HCEC 1CT (cell line): ENCODE measurements at places on chromosomes 5 and 9.
A peak's percentile ranks its signal among the peaks of the same experiment; 100 is the strongest.

DNA sequence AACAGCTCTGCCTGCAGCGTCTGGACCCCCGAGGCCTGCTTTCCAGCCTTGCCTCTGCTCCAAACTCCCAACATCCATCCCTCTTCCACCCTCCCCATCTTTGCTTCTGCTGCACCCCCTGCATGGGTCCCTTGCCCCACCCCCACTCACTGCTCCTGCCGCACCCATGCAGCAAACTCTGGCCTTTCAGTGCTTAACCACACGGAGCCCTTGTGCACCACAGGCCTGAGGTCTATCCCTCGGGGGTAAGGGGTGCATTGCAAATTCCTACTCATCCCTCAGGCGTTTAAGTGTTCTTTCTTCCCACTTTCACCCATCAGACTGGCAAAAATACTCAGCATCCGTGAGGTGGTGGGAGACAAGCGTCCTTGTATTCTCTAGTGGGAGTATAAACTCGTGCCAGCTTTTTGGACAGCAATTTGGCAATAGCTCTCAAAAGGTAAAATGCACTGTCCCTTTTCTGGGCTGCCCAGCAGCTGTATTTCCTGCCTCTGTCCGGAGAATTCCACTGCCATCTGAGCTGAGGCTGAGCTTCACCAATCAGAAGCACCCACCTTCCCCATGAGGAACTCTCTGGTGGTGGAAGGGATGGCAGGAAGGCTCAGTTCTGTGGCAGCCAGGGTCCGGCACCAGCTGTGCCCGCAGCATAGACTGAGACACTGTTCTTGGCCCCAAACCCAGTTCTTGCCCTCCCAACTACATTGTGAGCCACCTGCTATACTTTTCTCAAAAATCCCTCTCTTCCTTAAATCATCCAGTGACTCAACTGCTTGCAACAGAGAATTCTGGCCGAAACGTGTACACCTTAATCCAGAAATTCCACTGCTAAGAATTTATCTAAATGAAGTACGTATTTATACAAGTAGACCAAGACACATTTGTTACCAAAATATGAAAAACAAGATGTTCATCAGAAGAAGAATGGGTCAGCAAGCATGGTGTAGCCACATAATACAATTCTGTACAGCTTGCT is 15.0 kb downstream of the PSMB7 start:
- peak; percentile 62 for DNase-seq

DNA sequence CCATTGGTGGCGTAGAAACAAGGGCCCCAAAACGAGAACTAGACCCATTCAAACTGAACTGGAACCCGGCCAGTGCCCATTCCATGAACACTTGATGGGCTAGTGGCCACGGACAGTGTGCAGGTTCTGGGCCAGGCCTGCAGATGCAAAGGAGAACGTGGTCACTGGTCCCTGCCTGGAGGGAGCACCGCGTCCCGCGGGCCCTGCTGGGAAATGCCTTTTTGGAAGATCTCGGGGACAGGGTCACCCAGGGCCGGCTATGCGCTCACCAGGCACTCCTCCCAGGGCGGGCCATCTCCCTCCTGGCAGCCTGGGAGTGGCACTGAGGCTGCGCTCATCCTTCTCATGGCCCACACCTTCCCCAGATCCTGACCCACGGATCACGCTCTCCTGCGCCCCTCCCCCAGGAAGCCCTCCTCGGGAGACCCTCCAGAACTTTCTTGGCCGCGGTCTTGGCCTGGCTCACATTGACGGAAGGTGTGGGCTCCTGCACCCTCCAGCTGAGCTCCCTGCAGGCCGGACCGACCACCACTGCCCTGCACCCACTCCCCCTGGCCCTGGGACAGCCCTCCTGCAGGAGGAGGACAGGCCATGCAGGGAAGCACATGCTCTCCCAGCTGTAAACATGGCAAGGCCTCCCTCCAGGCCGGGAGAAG is 2.8 kb upstream of the DIPK1B start:
- DNase-seq: no peak

- DNase-seq: no peak
Observed at GRCh38 chr9:107221321-107221720, 61.8 kb upstream of the RAD23B start.

- DNase-seq: no peak
Observed at GRCh38 chr5:62330302-62330701, 24.3 kb downstream of the KIF2A start.

DNA sequence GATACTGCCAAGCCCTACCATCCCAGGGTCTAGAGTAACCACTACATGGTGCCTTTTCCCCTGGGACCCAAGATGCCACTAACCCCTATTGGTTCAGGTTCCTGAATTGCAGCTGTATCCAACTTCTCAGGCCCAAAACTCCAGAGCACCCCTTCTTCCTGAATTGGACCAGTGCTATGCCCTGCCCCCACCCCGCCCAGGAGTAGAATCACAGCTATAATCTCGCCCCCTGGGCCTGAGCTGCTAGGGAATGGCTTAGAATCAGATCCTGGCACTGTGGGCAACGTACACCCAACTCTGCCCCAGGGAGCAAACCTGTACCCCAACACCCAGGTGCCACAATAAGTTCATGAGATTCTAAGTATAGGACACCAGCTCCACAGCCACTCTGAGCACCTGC is 206.3 kb downstream of the CACNA1B start:
- no peak for DNase-seq

DNA sequence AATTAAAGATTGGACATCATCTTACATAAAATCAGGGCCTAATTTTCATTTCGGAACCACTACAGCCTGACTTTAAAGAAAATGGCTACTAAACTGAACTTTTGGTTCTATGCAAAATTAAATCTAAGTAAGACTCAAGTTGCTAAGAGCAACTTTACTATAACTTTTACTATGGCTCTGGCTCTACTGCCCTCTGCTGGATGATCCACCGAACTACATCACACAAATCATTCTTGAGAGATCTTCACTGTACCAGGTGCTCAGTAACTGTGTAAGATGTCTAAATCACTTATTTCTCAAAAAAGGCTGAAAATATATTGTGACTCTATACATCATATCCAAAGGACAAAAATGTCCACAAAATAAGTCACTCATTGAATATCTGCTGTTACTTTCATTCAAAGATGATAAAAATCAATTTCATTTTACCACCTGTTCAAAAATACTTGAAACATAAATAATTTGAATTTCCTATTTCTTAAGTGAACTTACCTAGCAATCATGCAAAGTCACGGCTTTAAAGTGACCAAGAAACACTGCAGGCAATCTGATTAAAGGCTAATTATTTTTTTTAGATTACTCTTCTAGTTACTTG is 13.5 kb downstream of the MOCS2 start:
- peak; percentile 43 for DNase-seq
